ENCODE measurements at places on chromosomes 7 and 10.

GRCh38 chr7:140304191-140304799, 94.0 kb downstream of the SLC37A3 start:
- no peak for DNase-seq

- no peak for DNase-seq
Observed at GRCh38 chr10:99917963-99918825, 91.6 kb downstream of the DNMBP start.

DNA sequence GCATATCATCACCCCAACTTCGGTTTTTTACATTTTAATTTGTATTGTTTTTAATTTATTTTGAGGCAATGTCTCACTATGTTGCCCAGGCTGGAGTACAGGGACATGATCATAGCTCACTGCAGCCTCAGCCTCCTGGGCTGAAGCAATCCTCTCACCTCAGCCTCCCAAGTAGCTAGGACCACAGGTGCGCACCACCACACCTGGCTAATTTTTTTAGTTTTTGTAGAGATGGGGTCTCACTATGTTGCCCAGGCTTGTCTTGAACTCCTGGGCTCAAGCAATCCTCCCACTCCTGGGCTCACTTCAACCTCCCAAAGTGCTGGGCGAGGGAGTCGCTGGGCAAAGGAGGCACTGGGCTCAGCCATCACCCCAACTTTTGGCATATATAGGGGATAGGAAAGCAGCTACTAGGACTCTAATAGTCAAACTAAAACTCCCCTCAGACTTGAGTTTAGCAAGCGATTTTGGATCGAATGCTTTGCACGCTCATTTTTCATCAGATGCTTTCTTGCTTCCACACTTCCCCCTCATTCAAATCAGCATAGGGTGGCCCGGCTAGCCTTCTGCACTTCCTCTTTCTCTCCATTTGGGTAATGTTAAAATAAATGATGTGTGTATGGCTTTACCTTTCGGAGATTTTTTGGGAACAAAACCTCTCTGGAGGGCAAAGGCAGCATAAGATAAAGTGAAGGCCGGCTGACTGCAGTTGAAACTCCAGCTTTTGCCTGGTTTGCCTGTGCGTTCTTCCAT, 20.8 kb upstream of the NMT2 start:
- DNase-seq: no peak

GRCh38 chr7:102079140-102080018, 207.3 kb upstream of the SH2B2 start:
- DNase-seq: no peak

GRCh38 chr7:114152314-114152938, 233.6 kb upstream of the PPP1R3A start:
- DNase-seq: no peak

GRCh38 chr10:23191764-23192711, at the start of gene PTF1A:
Gene PTF1A (plus strand): TSS chr10:23192312. CDS start chr10:23192531, 219 bp downstream.
- no peak for DNase-seq

- no peak for DNase-seq
Observed at GRCh38 chr10:74586088-74586585, 240.3 kb upstream of the KAT6B start.

DNA sequence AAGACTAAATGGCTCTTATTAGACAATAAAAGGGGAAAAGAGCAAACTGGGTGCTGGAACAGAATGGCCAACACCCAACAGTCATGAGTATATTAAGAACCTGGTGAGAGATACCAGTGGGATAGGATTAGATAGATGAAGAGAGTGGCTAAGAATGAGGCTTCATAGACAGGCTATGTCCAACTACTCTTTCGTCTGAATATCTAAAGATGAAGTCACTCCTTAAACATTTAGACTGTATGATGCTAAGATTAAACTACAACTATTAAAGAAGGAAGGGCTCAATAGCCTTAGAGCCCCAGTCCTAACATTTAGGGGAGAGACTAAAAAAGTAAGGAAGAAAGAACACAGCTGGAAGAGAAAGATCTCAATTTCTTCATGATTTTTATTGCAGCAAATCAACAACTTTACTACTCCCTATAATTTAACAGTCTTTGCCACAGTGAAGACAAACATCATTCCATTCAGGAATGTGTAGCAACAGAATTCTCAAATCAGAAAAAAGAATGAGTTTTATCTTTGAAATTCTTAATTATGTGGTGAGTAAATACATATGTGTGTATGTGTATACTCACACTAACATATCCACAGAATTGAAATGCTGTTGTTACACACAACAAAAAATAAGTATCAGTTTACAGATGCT, 45.6 kb downstream of the CACNA2D1 start:
- no peak for DNase-seq

GRCh38 chr7:156026603-156027002, 214.3 kb upstream of the SHH start:
- no peak for DNase-seq

DNA sequence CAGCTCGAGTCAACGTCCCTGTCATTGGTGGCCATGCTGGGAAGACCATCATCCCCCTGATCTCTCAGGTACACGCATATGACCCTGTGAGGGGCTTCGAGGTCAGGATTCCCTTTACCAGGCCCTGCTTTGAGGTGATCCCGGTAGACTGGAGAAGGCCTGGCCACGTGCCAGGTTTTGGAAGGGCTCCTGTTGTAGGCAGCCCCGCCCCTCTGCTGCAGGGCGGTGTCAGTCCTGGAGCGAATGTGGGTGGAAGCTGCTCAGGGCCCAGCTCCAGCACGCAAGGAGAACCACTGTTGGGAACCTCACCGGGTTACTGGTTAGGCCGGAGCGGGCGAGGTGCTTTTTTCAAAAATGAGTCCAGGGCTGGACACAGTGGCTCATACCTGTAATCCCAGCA, 15.6 kb downstream of the MDH2 start:
- DNase-seq: no peak

DNA sequence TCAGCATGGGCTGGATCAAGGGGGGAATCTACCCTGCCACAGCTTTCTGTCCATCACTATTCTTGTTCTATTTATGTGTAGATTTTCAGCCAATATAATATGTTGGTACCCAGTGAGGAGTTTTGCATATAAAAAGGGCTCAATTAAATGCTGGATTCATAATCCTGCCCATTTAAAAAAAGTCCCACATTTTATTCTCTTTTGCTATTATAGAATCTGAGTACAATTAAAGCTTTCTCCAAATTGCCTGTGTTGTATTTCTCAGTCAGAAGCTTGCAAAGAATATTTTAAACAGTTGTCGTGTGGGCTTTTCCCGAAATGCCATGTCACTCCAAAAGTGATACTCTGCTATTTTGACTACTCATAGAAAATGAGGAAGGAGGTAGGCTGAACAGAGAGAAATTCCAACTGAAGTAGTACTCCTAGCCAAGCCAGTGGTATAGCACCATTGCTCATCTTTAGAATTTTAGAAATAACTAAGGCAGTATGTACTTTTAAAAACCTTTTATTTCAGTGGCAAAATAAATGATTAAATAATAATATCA, 108.3 kb upstream of the HDAC9 start:
- no peak for DNase-seq

DNA sequence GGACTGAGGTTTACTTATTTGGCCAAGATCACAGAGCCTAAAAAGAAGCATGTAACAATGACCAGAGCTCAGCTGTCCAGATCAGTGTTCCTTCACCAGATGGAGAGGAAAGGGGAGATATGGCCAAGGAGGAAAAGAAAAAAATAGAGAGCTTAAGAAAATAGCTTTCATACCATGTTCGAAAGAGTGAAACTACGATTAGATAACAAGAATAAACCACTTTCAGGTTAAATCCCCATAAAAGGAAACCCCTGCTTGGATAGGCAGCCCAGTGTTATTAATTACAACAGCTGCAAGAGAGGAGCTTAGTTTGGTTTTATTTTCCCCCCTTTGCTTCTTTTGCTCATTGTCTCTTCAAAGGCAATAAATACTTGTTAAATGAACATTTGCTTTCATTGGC, 160.8 kb downstream of the ZNF438 start:
- DNase-seq: no peak

All from stimulated activated CD8-positive, alpha-beta memory T cell treated with anti-CD3 and anti-CD28 coated beads, Interleukin-4, amount 100 ng/mL, for 24 hours (primary cell).